ENCODE measurements at places on chromosomes 2 and 18.
A peak's percentile ranks its signal among the peaks of the same experiment; 100 is the strongest.

DNA sequence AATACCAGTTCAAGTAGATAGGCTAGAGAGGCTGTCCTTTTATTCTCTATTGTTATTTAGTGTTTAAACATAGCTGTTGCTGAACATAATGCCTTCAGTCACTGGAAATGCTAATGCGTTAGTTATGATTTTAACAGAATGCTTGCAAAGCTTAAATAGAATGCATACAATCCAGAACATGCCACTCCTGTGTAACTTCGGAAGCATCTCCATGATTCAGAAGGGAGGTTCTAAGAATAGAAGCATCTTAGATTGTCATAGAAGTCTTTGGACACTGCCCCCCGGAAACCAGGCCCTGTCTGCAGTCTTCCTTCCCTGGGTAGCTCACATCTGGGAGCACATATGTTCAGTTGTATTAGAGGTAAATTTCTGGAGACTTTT, 73.2 kb downstream of the ZNF532 start:
- DNase-seq: peak; percentile 33

DNA sequence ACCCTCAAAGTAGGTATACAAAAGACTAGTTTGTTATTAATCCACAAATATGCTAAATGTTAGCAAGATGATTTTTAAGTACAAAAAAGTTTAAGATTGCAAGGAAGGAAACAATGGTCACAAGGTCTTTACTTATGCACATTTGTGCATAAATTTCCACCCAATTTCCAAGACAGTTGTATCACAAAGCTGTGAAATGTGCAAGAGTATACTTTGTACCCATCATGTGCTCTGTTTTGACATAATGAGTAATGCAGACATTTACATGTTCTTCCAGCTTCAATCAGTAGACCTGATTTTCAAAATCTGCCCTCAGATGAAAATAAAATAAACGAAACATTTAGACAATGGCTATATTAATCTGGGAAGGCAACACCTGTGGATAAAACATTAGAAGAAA, 27.0 kb downstream of the SLC5A7 start:
- DNase-seq: no peak

GRCh38 chr2:179434357-179434756, 169.7 kb upstream of the SESTD1 start:
- DNase-seq: no peak

- DNase-seq: no peak
These were observed 240.5 kb downstream of the AGPS start for GRCh38 chr2:177633111-177633510.

- no peak for DNase-seq
These were observed 187.1 kb downstream of the EXOC6B start for GRCh38 chr2:72638600-72639211.

- DNase-seq: no peak
These were observed 16.2 kb downstream of the MSH6 start for GRCh38 chr2:47799031-47799609.

DNA sequence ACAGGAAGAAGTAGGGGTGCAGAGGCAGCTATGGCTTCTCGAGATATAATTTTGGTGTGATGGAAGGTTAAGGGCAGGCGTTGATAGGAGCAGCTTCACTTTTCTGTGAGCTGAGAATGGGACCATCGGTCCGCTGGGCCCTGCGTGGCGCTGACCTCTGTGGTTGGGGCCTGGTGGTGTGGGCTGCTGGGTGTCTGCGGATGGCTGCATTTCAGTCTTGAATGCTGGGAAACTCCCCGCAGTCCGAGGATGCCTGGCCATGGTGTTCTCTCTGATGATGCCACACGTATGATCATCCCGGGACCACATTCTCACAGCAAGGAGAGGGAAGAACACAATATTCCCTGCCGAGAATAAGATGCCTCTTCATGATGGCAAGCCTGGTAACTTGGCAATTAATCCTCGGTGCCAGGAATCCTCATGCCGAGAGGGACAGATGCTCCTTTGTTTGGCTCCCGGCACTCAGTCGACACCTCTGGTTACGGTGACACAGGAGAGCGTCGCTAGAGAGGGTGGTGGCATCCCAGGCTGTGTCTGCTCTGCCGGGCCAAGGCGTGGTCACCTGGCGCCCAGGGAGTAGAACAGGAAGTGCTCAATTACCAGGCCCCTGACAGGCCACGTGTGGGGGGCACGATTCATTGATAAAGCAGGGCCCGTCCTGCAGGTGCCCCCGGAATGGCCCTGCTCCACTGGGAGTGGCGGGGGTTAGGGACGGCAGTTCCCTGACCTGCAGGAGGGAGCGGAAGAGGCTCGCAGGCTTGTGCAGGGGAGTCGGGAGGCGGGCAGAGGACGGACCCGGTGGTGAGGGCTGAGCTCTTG, 119.4 kb upstream of the CTDP1 start:
- no peak for DNase-seq

DNA sequence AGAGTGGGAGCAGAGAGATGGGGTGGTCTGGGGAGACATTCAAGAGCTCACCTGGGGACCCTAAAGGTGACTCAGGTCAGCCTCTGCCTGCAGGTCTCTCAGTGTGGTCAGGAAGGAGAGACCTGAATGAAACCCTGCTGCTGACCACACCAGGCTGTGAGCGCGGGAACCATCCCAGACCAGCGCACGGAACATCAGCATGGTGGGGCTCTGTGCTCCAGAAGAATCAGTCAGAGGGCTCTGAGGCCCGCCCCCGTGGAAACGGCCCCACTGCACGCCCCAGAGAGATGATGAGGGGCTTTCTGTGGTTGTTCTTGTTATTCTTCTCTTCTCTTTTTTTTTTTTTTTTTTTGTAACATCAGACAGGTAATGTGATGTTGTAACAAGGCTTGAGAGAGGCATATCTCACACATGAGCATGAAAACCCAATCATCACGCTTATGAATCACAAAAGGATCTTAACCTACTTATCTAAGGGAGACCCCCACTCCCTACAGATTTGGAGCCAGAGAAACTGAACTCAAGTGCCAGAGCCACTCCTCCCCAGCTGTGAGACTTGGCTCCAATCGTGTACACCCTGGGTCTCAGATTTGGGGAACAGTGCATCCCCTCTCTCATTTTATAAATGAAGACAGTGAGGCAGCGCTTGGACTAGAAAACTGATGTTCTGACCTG, 302.2 kb downstream of the EIPR1 start:
- no peak for DNase-seq

- DNase-seq: no peak
These were observed 1.8 kb upstream of the ID2 start for GRCh38 chr2:8679827-8680731.

DNA sequence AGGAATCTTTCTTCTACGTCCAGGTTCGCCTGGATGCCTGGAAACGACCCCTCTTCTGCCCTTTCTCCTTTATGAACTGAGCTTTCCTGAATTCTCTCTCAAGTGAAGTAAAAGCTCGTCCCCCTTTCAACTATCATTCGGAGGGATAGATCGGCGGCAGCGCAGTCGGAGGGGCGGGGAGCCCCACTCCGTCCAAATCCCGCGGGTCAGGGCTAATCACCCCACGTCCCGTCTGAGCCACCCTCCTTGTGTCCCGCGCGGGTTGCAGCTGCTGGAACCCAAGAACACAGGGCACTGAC, 367 bp downstream of the FBXO48 start:
- no peak for DNase-seq

- DNase-seq: peak; percentile 79
These were observed 72.6 kb downstream of the TXNL1 start for GRCh38 chr18:56565551-56566345.

DNA sequence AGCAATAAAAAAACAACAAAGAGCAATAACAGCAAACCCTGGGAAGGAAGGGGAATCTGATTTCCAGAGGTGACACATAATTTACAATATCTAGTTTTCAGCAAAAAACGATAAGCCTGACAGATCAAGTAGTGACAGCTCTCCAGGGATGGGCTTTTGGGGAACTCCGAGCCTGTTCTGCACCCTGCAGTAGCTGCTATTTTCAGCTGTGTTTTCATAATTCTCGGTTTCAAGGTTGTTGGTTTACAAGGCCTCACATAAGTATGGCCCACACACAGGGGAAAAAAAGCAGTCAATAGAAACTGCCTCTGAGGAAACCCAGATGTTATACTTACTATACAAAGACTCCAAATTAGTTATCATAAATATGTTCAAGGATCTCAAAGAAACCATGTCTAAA, 67.7 kb upstream of the CTLA4 start:
- DNase-seq: no peak

DNA sequence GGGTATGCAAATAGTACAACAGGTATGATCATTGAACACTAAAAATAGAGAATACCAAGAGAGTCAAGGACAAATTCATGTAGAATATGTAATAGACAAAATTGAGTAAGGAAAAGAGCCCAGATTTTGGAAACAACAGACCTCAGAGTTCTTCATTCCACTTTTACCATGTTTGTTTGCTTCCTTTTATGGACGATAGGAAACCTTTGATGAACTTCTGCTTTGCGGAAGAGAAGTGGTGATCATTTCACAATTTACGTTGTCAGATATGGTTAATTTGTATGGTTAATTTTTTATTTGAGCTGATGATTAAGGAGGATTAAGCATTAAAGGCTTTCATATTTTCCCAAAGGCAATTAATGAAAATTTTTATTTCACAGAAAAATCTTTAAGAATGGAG, 16.3 kb downstream of the MARCHF7 start:
- DNase-seq: no peak

DNA sequence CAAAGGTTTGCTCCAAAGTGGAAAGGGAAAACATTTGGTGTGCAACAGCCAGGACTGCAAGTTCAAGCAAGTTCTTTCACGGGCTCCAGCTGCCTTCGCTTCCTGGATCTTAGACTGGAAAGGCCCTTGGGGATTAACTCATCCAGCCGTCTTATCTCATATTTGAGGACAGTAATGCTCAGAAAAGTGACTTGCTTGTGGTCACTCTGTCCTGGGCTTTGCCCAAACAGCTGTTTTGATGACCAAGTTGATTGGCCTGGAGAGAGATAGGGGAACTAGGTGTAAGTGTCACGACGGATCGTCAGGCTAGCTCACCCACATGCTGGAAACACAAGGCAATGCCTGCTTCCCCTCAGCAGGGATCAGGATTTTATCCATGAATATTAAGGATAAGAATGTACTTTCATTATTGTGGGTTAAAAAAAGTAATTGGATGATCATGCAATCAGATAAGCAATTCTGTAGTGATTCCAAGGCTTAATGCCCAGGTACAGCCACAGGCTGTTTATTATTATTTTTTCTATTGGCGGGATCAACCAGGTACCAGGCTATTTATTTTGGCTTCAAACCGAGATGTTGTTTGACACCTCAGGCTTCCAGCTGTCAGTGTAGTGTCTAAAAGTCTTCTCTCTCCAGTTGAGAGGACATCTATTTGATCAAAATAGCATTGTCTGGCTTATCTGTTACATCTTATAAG, 162.5 kb upstream of the EPAS1 start:
- no peak for DNase-seq

GRCh38 chr2:84959095-84959565, 11.8 kb upstream of the KCMF1 start:
- no peak for DNase-seq

GRCh38 chr2:41726364-41726763, 321.5 kb upstream of the PKDCC start:
- no peak for DNase-seq

- DNase-seq: no peak
These were observed 24.7 kb upstream of the TOGARAM2 start for GRCh38 chr2:28956415-28956826.

DNA sequence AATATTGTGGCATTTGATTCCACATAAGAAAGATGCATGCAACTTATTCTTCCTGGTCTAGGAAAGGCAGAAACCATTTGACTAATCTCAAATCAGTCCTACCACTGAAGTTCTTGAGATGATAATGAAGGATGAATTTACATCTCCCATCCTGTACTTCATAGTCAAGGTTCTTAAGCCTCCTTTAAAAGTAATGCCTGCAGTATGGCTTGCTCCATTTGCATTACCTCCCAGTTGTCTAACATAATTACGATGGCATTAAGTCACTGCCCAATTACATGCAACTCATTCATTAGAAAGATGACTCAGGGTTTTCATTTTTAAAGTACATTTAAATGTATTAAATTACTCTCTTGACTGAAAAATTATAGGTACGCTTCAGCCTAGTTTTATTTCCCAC, 32.2 kb downstream of the THADA start:
- no peak for DNase-seq

DNA sequence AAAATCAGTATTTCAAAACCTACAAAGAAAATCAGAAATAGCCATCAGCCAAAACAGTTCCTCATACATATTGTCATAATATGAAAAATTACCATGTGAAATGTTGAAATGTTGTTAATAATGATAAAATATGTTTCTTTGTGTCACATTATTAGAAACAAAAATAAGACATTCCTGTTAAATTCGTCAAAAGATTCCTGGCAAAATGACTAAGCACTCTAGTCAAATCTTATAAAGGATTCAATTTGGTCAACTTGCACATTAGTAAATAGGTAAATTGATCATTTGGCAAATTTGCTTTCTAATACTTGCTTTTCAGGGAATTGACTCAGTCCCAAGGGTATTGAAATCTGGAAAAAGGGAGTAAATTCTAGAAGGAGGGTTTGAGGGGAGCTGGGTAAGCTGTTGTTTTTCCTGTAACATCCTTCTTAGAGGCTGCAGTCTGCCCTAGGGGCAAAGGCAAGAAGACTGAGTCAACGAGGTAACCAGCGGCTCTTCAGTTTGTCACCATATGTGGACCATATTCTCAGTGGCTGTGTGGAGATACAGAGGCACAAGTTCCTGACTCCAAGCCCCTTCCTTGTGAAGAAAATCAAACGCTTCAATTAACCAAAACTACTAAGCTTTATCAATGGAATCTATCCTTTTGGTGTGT, 482.3 kb downstream of the TNS1 start:
- no peak for DNase-seq

DNA sequence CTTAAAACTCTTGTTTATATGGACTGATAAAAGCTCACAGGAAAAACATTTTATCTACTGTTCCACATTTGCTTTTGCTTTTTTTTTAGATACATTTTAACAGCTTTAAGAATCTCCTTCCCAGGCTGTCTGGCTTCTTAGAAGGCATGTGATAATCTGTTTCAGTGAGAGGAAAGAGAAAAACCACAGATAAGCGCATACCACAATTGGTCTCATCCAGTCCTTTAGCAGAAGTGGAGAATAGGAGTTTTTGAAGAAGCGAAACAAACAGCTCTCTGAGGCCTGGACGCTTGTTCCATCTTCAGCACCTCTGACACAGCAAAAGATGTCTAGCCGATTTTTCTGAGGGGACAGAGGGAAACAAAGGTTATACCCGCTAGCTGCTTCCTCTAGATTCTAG, 37.6 kb downstream of the RMC1 start:
- DNase-seq: no peak

Data from AG04449 (cell line).